Activated T-cell treated with anti-CD3 and anti-CD28 coated beads for 48 hours (primary cell): ENCODE measurements at places on chromosomes 1 and 21.

GRCh38 chr1:188941986-188942385, 1535.7 kb downstream of the BRINP3 start:
- no peak for DNase-seq

DNA sequence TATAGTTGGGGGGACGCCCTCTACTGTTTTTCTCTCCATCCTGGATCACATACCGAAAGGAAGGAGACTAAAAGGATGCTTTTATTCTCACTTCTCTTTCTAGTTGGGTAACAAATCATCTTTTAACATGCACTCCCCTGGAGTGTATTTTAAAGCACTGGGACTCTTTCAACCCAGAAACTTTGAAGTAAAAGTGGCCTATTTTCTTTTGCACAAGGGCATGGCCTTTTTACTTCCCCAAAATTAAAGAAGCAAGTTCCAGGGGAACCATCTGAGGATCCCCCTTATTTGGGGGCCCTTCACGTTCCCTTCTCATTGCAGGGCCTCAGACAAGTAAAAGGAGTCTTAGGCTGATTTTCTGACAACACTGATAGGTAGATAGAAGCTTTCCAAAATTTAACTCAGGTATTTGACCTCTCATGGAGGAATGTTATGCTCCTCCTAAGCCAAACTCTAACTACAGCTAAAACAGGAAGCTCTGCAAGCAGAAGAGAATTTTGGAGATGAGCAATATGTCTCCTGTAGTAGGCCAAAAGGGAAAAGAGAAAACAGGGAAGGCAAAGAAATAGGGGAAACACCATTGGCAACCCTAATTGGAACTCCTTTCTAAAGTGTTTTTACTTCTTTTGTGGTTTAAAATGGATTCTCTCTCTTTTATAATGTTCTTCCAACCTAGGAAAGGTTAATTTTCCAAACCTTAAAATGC, 8.9 kb upstream of the CD46 start:
- DNase-seq: no peak

DNA sequence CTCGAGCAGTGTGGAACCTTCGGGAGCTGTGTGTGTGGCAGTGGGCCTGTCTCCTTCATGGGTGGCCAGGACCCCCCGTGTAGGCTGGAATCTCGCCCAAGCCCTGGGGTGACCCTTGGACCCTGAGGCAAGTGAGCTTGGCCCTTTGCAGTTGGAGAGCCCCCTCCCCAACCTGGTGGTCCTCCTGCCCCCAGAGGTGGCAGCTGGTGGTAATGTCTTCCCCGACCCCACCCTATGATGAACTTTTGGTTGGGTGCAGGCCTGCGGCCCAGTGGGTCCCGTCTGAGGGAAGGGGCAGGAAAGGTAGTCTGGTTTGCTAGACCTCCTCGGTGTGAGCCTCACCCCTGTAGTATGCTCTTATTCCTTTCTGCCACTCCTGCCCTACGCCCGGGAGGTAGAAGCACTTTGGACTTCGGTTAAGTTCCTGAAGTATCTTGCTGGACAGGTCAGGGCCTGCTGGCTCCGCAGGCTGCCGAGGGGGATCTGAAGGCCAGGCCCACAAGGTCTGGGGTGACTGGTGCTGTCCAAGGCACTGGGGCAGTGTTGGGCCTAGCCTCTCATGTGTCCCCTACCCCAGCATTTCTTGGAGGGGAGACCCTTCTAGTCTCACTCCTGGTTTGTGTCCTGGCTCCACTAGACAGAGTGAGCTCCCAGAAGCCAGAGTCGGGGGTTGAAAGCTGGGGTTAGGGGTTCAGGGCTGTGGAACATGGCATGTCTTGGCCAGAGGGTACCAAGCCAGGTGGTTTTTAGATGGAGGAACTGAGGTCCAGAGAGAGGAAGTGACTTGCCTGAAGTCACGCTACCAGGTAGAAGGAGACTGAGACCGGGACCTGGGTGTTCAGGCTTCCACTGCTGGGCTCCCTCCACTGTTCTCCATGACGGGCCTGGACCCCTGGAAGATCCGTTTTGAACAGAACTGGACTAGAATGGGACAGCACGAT, 1.8 kb downstream of the ZNF362 start:
- DNase-seq: no peak

GRCh38 chr1:233061265-233061664, 110.9 kb downstream of the NTPCR start:
- DNase-seq: no peak
